Stimulated activated CD8-positive, alpha-beta memory T cell treated with anti-CD3 and anti-CD28 coated beads, Interleukin-7, amount 100 ng/mL, for 4 hours (primary cell): ENCODE measurements at places on chromosomes 12 and 14.

GRCh38 chr14:95502381-95502950 is 14.0 kb downstream of the SYNE3 start:
- DNase-seq: no peak

DNA sequence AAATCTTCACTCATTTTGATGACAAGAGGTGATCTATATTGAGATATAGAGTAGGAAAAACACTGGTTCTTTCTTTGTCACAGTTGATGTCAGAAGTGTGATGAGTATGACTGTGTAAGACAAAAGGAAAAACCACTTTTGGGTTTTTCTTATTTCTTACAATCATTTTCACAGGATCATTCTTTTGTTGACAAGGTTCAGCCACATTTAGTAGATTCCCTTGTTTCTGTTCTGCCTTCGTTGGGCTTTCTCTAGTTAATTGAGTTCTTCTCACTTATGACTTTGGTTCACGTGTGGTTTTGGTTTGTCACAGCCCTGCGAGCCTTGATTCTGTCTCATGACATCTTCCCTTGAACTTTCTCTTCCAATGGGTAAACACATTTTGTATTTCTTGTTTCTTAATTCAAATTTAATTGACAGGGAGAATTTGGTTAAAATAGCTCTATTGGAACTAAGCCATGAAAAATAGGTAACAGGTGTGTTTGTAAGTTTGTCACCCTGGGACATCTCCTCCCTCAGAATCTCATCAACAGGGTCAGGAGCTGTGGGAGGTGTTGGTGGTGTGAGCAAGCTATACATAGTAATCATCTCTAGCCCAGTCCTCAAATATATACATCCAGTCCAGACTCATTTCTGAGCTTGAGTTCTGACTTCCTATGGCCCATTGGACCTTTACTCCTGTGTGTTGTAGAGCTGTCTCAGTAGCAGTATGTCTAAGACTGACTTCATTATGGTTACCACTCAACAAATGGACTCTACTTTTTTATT is 255.3 kb downstream of the BMP4 start:
- no peak for DNase-seq

DNA sequence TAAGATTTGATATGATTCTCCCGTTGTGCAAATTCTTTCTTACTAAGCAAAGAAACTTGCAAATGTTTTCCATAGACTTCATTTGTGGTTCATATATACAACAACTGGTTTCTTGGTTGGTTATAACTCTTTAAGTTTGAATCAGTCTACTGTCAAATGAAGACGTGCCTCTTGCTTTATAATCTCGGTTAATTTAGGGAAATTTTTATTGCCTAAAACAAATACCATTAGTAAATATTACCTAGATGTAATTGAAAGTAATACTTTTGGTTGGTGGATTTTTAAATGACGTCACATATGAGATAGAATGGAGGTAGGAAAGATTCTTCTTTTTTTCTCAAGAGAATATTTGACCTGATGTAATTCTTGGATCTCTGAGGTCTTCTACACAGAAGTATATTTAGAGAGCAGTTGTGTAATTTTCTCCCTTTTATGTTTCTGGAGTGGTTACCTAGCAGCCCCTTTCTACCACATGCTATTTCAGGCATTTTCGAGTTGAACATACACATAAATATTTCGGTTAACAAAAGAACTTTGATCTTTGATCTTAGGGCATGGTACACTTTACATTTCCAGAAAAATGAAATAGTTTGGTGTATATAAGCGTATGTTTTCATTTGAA is 1.7 kb downstream of the ATF7IP start:
- no peak for DNase-seq

DNA sequence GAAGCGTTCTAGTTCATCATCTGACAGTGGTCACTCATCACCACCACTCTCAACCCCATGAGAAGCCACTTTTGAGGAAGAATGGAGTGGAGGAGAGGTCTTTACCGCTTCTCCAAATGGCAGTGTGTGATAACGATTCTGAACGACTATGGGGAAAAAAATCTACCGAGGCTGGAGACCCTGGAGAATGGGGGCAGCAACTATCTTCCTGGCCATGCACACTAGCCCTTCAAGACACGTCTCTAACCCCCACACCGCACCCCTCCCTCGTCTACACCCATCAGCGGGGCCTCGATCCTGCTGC is 365 bp downstream of the ING4 start:
- no peak for DNase-seq

DNA sequence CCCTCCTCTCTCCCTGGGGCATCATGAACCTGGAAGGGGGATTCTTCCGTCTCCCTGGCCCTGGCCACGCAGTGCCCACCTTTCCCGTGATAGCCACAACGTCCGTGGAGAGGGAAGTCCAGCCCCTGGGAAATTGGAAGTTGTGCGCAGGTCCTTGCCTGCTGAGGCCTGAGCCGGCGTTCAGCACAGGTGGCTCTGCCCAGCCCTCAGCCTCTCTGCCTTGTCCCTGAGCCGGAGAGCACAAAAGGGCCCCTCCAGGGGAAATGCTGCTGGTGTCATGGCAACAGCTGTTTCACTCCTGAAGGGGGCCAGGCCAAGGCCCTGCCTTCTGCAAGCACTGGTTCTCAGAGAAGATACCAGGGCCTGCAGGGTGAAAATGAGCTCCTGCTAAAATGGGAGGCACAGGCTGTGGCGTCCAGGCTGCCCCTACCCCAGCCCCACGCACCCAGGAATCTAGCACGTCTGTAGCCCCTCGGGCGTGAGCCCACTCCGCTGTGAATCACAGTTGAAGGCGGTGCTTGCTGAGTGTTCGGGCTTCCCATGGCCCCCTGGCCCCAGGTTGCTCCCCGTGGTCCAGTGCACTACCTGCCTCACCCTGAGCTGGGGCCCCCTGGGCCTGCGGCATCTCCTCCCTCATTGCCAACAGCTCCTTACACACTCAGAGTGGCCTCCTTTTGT is 149.4 kb downstream of the ADGRD1 start:
- no peak for DNase-seq

- no peak for DNase-seq
These were observed 1168.4 kb downstream of the AACS start for GRCh38 chr12:126233625-126234024.

DNA sequence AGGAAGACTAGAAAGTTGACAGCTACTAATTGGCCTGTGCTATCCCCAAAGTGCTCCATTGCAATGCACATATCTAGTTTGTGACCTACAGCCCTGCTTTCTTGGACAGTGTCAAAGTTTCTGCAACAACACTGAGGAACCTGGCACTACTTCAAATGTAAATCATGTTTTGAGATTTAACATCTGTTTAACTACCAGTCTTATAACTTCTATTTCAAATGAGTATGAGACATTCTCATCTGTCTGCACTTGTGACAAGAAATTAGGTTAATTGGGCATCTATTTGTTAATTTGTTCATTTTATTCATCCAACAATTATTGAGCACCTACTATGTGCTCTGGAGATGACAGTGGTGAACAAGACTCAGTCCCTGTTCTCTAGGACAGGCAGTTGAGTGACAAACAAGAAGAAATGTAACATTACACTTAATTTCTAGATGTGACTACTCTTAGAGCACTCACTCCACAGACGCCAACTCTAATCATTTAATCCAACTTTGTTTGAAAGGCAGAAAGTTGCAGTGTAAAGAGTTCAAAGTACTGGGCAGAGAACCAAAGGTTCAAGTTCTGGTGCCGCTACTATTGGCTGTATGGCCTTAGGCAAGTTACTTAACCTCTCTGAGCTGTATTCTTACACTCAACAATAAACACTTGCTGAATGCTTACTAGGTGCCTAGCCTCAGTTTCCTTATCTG is 74.8 kb downstream of the HECTD4 start:
- no peak for DNase-seq

- no peak for DNase-seq
These were observed 381.4 kb downstream of the TMEM117 start for GRCh38 chr12:44217146-44217883.

GRCh38 chr12:789852-790563 is 37.6 kb downstream of the WNK1 start:
- DNase-seq: no peak

GRCh38 chr12:75560167-75560566 is 48.8 kb upstream of the KRR1 start:
- no peak for DNase-seq

- DNase-seq: no peak
These were observed 29.6 kb downstream of the MAP3K9 start for GRCh38 chr14:70779667-70780066.

DNA sequence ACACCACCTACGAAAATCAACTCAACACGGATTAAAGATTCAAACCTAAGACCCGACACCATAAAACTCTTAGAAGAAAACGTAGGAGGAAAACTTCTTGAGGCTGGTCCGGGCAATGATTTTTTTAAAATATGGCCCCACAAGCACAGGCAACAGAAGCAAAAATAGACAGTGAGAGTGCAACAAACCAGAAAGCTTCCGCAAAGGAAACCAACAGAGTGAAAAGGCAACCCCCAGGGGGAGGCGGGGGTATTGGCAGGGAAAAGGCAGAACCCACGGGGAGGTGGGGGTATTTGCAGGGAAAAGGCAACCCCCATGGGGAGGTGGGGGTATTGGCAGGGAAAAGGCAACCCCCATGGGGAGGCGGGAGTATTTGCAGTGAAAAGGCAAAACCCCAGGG is 20.5 kb upstream of the FBRSL1 start:
- no peak for DNase-seq

DNA sequence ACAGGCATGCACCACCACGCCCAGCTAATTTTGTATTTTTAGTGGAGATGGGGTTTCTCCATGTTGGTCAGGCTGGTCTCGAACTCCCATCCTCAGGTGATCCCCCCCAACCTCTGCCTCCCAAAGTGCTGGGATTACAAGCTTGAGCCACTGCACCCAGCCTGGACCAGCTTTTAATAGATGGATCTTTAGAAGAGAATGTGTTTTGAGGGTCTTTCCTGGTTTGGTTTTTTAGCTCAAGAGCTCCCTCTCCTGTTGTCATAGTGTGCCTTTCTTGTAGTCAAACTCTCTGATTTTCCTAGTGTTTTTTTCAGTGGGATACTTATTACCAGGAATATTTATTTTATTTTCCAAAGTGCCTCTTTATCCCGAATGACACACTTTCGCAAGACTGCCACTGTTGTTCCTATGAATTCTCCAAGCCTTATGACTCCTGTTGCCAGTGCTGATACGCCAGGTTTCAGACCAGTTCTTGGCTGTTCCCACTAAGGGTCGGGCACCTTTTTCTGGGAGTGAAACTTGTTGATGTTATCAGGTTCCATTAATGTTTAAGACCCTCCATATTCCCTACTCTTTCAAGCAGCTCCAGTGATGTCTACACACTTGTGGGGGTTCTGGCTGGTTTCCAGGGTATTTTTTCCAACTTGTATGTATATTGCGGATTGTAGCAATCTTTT is 31.5 kb upstream of the LIMA1 start:
- no peak for DNase-seq

GRCh38 chr14:101595349-101595748 is 34.1 kb downstream of the DIO3 start:
- no peak for DNase-seq

DNA sequence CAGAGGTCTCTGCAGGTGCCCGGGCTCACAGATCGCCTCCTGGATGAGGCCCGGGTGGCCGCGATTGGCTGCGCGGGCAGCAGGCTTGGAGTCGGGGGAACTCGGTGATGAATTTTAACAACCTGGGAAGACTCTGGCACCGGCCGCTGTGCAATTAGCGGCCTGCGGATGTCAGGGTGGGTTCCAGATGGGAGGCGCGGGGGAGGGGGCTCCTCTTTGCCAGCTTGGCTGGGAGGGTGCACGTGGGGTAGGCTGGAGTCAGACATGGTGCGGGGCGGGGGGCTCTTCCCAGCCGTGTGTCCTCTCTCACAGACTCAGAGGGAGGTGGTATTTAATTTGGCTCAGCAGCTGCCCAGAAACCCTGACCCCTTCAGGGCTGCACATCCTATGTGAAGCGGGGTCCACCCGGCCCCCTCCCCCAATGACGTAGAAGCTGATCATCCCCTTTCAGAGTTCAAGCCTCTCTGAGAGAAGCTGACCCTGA is 81.4 kb downstream of the KIF26A start:
- DNase-seq: no peak

- DNase-seq: no peak
These were observed 14.5 kb downstream of the BCL7A start for GRCh38 chr12:122036153-122036552.

- no peak for DNase-seq
These were observed 16.1 kb downstream of the ISCA2 start for GRCh38 chr14:74509587-74510222.

DNA sequence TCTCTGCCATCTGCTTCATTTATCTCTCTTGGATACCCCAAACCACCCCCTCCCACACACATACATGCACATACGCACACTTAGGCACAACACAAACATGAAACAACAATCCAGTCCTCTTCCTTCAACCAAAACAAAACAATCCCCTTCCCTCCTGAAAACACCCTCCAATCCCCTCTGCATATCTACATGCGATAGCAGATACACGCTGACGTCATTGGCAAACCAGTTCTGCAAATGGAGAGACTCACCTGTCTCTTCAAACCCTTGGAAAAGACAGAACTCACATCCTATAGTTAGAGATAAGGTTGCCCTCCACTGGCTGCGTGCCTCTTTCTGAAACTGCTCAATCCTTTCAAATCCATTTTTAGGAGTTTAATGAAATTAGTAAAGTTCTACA is 37.2 kb upstream of the RMST start:
- DNase-seq: no peak

DNA sequence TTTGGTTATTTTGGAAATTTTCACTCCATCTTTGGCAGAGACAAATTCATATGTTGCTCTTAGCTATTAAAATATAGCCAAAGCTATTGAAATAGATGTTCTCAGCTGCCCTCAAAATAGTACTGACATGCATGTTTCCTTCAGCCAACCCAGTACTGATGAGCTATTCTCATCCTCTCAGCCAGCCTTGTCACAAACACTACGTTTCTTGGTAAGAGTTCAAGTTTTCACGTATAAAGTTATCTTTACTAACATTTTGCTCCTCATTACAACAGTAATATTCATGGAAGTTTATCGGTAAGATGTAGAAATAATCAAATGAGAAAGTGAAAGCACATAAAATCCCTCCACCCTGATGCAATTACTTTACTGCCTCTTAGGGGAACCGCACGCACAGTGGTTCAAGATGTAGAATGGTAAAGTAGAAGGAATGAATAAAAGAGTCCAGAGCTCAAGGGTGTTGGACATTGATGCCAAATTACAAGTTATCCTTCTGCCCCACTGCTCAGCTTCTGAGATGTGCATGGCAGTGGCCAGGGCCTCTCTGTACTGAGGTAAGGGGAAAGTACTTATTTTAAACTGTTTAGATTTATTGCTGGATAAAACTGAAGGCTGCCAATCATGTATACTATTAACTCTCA is 20.7 kb downstream of the GCH1 start:
- DNase-seq: no peak

- no peak for DNase-seq
These were observed 64.4 kb downstream of the ARF6 start for GRCh38 chr14:49957089-49957852.
